ENCODE measurements at places on chromosomes 7 and 10.

- DNase-seq, result no peak
Measured at GRCh38 chr10:13117841-13118783, 18.1 kb downstream of the OPTN start.

- peak; percentile 19 for DNase-seq
Measured at GRCh38 chr7:151992375-151992774, 33.1 kb upstream of the GALNT11 start.

DNA sequence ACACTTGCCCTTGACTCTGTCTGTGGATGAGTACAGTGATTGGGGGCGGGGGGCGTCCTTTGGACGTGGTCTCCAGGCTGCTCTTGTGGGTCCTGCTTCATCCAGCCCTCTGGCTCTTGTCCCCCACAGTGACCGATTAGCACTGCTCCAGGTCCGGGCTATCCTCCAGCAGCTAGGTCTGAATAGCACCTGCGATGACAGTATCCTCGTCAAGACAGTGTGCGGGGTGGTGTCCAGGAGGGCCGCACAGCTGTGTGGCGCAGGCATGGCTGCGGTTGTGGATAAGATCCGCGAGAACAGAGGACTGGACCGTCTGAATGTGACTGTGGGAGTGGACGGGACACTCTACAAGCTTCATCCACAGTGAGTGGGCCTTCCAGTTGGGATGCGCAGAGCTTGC, 18.3 kb downstream of the TACR2 start:
- DNase-seq, result no peak

DNA sequence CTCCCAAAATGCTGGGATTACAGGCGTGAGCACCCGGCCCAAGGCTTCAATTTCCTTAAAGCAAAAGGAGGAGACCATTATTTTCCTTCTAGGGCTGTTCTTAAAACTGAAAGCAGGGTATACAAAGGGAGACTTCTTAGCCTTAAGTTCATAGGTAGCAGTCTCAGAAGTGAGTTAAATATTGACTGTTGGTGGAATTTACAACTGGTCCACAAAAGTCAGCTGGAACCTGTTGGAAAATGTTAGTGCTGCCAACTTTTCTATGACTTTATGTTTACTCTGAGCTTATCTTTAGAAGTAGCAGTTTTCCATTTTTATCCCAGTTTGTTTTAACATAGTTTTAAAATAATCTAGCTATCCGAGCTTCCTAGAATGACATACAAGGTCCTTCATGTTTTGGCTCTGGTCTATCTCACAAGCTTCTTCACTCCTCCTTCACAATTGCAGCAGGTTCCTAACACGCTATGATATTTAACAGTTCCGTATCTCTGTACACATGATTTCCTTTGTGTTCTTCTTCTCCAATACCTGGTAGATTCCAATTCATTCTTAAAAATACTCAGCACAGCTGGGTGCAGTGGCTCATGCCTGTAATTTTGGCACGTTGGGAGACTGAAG, 3.3 kb downstream of the SLC26A3 start:
- no peak for DNase-seq

DNA sequence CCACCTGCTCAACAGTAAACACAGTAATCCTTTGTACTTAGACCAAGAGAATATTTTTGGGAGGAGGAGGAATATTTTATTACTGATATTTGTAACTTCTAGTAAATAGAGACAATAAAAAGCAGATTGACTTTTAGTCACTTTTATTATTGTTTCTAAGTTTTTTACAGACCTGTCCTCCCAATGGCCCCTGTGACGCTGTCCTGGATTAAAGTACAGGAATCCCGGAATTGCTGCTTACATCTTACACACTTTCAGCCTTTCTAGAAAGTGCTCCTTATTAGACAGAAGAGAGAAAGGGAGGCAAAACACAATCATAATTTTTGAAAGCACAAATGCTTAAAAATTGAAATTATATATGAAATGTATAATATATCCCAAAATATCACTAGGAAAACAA, 86.4 kb upstream of the PRKG1 start:
- no peak for DNase-seq

GRCh38 chr7:50196719-50197118, 103.7 kb upstream of the ZPBP start:
- DNase-seq, result no peak

DNA sequence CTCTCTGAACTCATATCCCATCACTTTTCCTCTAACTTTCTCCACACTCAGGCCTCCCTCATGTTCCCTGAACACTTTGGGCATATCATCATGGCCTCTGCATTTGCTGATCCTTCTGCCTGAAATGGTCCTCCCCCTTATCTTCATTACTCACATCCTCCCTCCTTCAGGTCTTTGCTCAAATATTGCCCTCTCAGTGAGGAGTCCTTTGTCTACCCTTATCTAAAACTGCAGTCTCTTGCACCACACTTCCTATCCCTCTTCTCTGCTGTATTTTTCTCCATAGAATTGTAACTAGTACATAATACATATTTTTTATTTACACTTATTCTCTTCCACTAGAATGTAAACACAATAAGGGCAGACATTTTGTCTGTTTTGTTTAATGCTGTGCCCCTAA, 41.7 kb downstream of the DNAJC1 start:
- no peak for DNase-seq

- DNase-seq, result no peak
Measured at GRCh38 chr7:32573110-32573687, 77.9 kb downstream of the AVL9 start.

- no peak for DNase-seq
Measured at GRCh38 chr7:32093415-32094408, 23.5 kb upstream of the PDE1C start.

GRCh38 chr10:51063659-51064535, 10.4 kb upstream of the PRKG1 start:
- DNase-seq, result no peak

GRCh38 chr7:85498031-85498430, 311.2 kb upstream of the SEMA3D start:
- DNase-seq, result no peak

Data from NCI-H748 treated with DMSO at 0.1 percent for 48 hours (cell line).